RWPE1 (cell line): ENCODE measurements at places on chromosomes 11 and 22.

DNA sequence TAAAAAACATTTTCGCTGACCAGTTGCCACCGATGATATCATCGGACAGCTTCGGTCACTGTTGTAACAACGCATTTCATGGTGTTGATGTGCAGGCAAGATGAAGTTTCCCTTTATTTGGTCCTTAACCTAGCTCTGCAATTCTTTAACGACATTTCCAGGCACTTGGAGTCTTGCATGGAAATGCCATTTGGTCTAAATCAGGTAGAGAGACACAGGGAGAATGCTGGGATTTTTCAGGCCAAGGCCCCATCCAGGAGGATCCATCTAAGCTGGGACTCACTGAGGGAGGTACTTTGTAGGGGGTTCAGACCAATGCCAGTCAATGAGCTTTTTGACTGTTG is 121.5 kb upstream of the RCN1 start:
- no peak for DNase-seq

GRCh38 chr11:12246147-12246546 is 131.2 kb upstream of the PARVA start:
- DNase-seq: no peak

DNA sequence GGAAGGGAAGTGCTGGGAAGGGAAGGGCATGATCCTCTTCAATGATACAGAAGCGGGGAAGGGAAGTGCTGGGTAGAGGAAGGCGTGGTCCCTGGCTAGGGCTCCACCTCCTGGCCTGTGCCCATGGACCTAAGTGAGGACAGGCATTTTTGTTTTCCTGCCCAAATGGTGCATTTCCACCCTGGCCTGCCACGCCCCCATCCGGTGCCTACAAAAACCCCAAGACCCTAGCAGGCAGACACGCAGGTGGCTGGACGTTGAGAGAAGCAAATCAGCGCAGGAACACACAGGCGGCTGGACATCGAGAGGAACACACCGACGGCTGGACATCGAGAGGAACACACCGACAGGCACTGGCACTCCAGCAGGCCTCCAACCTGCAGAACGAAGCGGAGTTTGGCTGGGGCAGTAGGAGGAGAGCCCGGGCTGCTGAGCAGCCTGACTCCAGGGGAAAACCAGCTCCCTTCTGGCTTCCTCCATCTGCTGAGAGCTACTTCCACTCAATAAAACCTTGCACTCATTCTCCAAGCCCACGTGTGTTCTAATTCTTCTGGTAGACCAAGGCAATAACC is 628.3 kb downstream of the BUD13 start:
- no peak for DNase-seq

GRCh38 chr11:114259551-114259983 is 36.6 kb upstream of the NNMT start:
- no peak for DNase-seq
